Sigmoid colon (tissue), 7 donors: ENCODE measurements at places on chromosomes 11 and 22. TPM values are rescaled to one million over a fixed set of nuclear protein-coding genes. Genes with fewer than 3 reads are reported as not detected.
A peak's percentile ranks its signal among the peaks of the same experiment; 100 is the strongest.

Gene APOL5
- not detected for total RNA-seq

- DNase-seq, result peak; percentile 89
Measured at GRCh38 chr11:33692013-33692504, 8.6 kb downstream of the C11orf91 start.

- DNase-seq, result no peak
Measured at GRCh38 chr11:104484804-104485554, 321.0 kb upstream of the PDGFD start.

DNA sequence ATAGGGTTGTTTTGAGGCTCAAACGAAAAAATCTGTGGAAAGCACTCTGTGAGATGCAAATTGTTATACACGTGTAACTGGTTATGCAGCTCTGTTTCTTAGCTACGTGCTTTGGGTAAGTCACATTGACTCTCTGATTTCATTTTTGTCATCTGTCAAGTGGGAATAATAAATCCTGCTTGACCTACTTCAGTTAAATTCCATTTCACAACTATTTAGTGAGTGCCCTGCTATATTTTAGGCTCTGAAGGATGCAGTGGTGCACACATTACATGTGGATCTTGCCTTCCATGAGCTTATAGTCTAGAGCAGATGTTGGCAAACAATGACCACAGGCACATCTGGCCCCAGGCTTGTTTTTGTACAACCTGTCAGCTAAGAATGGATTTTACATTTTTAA, 133.6 kb upstream of the PLET1 start:
- DNase-seq, result no peak

GRCh38 chr11:67439321-67440228, 2.1 kb upstream of the PTPRCAP start:
- DNase-seq, result no peak

Gene APOC3
- total RNA-seq, result not detected

- DNase-seq, result no peak
Measured at GRCh38 chr22:22754268-22754657, 109.8 kb downstream of the GGTLC2 start.

- no peak for DNase-seq
Measured at GRCh38 chr11:86644291-86644690, 28.1 kb downstream of the ME3 start.

Gene NRGN
- total RNA-seq, result 1.1 TPM

GRCh38 chr11:24688981-24689380, 192.1 kb downstream of the LUZP2 start:
- no peak for DNase-seq

- no peak for DNase-seq
Measured at GRCh38 chr11:113019711-113020110, 58.5 kb downstream of the NCAM1 start.

Gene GUCY1A2
- total RNA-seq, result 1.8 TPM

DNA sequence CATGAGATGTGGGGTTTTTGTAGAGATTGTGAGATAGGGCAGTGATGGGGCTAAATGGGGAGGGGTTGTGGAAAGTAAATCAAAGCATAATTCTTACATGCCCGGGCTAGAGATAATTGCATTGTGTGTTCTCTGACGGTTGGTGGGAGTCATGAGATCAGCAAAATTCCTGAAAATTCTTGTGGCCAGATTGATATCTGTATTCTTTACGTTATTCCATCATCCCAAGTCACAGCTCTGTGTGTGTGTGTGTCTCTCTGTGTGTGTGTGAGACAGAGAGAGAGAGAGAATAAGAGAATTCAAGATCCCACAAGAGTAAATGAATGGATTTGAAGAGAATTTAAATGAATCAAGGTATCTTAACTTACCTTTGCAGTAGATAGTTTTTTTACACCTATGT, 138.6 kb upstream of the ARHGAP20 start:
- DNase-seq, result no peak
